ENCODE measurements at places on chromosomes 2 and 18.
A peak's percentile ranks its signal among the peaks of the same experiment; 100 is the strongest.

GRCh38 chr2:43939695-43940256 lies 56.0 kb downstream of the LRPPRC start:
- DNase-seq: no peak

DNA sequence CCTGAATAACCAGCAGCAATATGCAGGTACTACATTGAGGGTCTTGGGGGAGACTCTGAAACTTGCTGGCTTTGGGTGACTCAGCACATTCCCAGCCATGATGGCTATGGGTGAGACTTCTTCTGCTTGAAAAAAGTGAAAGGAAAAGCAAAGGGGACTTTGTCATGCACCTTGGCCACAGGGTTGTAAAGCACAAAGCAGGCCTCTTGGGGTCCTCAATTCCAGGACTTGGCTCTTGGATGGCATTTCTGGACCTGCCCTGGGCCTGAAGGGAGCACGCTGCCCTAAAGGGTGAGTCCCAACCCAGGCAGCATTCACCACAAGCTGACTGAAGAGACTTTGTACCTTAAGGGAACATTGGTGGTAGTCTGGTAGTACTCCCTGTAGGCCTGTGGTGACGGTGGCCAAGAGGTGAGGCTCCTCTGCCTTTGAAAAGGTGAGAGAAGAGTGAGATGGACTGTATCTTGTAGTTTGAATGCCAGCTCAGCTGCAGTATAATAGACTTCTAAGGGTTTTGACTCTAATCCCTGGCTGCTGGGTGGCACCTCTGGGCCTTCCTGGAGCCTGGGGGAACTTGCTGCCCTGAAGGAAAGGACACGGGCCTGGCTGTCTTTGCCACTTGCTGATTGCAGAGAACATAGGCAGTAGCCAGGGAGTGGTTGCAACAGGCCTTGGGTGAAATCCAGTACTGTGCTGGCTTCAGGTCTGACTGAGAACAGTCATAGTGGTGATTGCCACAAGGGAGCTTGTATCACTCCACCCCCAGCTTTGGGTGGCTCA lies 36.5 kb upstream of the CYTIP start:
- no peak for DNase-seq

GRCh38 chr2:21367421-21367820 lies 243.7 kb downstream of the TDRD15 start:
- DNase-seq: no peak

DNA sequence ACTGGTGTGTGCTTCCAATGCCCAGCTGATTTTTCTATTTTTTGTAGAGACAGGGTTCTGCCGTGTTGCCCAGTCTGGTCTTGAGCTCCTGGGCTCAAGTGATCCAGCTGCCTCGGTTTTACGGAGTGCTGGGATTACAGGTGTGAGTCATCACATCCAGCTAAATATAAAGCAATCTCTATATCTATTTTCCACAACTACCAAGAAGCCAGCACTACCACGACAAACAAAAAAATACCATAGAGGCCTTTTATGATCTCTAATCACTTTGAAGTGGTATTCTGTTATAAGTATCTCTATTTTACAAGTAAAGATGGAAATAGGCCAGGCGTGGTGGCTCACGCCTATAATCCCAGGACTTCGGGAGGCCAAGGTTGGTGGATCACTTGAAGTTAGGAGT lies 34.7 kb downstream of the C2orf74 start:
- no peak for DNase-seq

GRCh38 chr2:234241656-234242458 lies 191.4 kb downstream of the SPP2 start:
- DNase-seq: no peak

DNA sequence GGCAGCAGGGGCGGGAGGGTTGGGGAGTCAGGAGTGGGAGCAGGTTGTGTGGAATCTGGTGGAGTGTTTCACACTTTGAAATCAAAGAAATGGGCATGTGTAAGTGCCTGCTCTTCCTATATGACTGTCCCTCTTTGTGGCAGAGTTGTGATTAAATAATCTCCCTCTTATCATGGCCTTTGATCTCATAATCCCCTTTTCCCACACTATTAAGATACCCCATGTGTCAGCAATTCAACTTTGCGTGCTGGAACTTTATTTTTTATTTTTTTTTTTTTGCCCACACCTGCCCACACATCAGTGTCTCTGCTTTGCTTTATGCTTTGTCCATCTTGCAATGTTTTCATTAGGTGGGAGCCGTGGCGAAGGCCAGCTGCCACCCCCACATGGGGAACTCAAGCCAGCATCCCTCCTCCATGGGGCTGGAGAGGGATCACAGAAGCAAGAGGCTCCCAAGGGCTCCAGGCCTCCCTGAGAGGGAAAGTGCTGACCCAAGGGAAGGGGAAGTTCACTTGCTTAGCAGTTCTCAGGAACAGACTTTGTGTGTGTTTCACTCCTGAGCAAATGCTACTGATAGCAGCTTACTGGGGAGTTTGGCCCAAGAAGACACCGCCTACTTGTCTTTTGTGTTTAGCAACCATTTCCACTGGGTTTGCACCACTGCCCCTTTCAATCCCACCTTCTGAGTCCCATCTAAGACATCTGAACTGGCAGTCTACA lies 243.4 kb downstream of the BCL11A start:
- no peak for DNase-seq

- DNase-seq: no peak
Observed at GRCh38 chr18:27605107-27605834, 420.2 kb upstream of the CHST9 start.

DNA sequence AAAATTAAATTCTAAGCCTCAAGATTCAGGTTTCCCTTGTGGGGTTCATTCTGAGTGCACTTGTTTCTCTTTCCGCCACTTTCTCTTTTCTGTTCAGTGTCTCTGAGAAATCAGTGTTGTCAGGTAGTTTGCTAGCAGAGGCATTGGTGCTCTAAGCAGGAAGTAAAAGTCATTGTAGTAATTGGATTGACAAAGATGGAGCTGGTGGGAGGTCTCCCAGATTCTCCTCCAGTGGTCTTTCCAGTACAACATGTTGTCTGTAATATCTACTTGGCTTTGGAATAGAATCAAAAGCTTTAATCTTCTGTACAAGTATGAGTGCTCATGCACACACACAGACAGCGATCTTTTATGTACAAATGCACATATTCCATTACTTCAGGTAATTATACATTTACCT lies 135.6 kb downstream of the KLHL14 start:
- no peak for DNase-seq

DNA sequence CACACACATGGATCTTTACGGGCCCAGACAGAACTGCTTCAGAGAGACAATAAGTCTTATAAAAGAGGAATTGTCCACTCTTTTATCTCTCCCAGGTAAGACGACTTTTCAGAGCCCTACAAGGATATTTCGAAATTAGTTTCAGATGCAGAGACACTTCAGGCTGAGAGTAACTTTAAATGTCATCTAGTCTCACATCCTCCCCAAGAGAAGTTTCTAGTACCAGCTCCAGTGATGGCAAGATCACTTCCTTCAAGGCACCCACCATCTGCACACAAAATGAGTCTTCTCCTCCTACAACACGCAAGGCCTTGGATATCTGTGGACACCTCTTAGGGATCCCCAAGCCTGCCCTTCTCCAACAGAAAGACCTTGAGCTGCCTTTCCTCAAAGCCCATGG lies 39.0 kb upstream of the KLHL29 start:
- no peak for DNase-seq

DNA sequence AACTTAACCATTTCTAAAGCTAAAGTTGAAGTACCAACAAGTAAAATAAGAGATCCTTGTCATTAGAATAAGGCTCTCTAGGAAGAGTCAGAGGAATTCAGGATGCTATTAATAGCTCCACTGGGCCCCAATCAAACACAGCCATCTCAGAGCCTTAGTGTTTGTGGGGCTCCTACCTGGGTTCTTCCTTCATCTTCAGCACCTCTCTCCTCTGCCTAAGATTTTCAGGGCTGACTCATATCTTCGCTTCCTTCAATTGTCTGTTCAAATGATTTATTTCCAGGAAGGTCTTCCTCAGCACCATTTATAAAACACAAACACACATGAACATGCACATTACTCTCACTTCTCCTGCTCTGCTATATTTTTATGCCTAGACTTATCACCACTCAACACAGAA lies 119.5 kb downstream of the COL6A3 start:
- no peak for DNase-seq

DNA sequence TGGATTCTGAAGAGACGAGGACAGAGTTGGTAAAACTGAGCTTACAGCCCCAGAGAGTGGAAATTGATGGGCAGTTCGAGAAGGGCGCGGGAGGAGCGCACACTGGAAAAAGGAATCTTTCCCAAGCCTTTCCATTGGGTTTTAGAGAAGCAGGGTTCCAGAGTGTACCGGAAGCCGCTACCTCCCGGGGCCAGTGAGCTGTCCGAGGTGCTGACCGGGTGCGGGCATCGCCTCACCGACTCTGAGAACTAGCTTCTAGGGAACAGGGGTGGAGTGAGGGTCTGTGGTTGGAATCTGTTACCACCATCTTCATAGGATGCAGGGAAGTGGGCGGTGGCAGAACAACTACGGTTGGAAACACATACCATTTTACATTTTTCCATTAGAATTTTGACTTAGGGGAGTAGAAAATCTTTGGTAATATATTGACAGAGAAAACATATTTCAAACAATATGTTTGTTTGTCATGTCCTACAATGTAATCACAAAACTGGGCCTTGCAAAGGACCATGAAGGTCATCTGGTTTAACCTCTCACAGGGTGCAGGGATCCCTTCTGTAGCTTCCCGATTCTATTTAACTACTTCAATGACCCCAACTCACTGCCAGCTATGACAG lies 724 bp downstream of the NMS start:
- DNase-seq: no peak

GRCh38 chr2:84894758-84895520 lies 10.5 kb upstream of the TMSB10 start:
- no peak for DNase-seq

DNA sequence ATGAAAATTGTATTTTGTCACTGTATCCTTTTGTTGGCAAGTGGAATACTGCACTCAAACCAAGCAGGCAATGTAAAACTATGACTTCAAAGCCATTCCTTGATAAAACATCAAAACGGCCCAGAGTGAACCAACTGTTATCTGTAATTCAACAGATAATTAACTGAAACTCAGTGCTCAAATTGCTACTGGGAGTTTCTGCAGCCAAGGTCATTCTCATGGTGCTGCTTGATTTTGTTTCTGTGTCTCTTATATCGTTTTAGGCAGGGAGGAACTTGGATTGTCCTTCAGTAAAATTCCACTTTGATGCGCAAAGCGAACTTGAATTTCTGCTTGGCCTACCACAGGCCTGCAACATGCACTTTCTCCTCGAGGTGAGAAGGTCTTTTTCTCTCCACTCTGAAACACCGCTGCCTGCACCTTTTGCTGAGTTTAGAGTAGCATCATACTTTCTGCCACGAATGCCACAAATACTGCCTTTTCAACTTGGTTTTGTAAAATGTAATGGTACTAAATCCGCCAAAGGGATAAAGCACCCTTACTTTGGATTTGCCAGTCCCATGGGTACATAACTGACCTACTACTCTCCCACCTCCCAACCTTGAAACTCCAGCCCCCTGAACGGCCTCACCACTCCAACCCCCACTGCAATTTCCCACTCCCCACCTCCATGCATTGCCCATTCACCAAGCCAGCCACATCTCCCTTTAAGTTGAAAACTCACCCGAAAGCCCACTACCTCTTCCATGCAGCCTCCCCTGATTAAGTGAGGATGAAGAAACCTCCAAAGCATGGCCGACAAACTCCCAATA lies 204.7 kb downstream of the TGIF1 start:
- DNase-seq: no peak

DNA sequence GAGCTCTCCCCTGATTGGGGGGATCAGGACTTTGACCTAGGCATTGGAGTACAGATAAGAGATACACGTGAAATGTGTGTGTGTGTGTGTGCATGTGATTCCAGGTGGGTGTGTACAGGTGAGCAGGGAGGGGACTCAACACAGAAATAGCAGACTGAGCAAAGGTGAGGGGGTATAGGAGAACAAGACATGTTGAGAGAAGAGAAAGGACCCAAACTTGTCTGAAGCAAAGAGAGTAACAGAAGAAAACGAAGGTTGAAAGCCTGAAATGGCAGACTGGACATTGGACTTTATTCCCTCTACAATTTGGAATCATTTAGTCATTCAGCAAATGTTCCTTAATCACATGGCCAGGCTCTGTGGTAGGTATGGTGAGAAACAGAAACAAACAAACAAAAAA lies 23.3 kb downstream of the MRO start:
- no peak for DNase-seq

GRCh38 chr2:138620431-138620830 lies 118.9 kb downstream of the SPOPL start:
- DNase-seq: no peak

- no peak for DNase-seq
Observed at GRCh38 chr2:71379086-71379485, 47.5 kb downstream of the ZNF638 start.

DNA sequence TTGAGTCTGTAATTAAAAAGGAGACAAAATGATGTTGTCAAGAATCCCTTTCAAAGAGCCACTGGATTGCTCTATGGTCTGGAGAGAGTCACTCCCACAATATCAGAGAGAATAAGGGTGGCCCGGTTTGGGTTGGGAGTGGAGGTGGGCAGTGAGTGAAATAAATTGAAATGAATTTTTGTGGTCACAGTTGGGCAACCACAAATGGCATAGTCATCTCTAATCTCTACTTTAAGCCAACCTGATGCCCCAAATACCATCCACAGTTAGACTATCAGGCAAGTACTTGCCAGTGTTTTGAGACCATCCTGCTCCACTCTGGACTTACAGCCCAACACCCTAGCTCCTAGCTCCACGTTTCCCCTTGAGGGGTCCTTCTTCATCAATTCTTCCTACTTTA lies 559.7 kb downstream of the BCL11A start:
- DNase-seq: no peak

- no peak for DNase-seq
Observed at GRCh38 chr2:146312899-146313298, 1531.9 kb upstream of the ACVR2A start.

GRCh38 chr2:143397884-143398614 lies 268.8 kb downstream of the ARHGAP15 start:
- DNase-seq: no peak

GRCh38 chr2:225097035-225097434 lies 54.8 kb upstream of the DOCK10 start:
- DNase-seq: no peak

DNA sequence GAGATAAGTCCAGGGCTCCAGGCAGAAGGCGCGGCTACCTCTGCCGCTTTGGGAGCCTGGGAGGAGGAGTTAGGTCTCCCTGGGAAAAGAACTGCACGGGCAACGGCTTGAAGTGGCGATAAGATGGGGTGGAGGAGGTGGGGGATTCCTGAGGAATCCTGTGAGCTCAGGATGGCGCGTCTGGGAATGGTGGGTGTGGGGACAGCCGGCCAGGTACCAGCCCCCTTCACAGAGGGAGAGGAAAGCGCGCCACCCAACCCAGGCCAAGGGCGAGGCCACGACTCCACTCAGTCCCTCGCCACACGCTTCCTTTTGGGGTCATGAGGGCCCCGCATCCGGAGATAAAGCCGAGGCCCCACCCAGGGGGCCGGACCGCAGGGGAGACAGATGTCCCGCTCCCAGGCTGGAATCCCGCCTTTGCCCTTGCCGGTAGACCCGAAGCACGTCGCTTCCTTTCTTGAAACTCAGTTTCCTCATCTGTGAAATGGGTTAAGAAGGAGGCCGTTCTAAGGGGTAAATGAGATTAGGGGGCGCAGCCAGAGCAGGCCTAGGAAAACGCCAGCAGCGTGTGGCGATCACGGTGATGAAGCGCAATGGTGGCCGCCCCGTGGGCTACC lies 1.7 kb upstream of the CTDSP1 start:
- DNase-seq: peak; percentile 91

- peak; percentile 60 for DNase-seq
Observed at GRCh38 chr2:120884472-120885290, 149.0 kb downstream of the GLI2 start.

GRCh38 chr18:3579701-3580100 lies 129.7 kb downstream of the TGIF1 start:
- no peak for DNase-seq

GRCh38 chr2:228657807-228658402 lies 476.4 kb upstream of the SPHKAP start:
- no peak for DNase-seq

Data from spleen (tissue), 13 donors.